ENCODE measurements at places on chromosomes 5 and 9.

- no peak for DNase-seq
Observed at GRCh38 chr5:54548565-54548964, 31.0 kb downstream of the SNX18 start.

DNA sequence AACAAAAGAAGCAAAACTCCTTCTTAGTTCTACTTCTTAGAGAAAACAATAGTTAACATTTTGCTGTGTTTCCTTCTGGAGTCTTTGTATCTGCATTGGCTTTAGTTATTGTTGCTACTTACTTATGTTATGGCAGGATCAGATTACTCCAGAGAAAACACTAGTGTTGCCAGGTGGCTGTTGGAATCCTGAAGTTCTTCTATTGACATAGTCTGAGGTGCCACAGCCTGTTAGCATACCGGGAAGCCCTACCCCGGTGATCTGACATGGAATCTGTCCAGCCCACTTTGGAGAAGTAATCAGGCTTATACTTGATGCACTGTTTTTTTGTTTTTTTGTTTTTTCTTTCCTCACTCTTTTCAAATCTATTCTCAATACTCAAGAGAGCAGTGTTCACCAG, 68.5 kb upstream of the CEP78 start:
- no peak for DNase-seq

DNA sequence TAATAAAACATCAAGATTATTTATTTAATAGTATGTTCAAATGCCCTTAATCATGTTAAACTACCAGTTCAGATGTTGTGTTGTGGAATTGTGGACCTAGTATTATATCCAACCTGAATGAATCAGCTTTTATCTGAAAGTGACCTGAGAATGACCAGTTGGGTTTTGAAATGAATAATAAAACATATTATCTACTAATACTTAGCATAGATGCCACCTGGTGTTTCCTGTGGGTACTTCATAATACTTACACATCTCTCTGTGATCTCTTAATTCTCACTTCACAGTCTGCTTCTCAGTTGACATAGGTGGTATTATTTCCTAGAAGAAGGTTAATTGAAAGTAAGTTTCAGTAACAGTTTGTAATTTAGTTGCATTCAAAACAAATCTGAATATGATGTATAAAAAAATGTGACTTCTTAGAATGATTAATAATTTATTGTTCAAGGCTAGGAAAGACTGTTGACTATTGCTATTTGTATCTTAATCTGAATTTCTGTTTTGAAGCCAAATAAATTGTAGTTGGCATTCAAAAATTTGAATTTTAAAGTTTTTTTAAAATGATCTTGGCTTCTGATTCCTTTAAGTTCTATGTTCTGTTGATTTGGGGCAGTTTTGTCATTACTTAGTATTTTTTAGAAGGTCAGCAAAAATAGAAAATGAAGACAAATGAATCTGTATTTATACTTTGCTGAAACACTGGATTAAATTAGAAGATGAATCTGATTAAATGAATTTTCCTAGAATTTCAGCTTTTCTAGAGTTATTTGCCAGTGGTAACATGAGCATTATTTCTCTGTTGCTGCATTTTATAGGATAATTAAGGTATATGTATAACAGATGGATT, 48.2 kb downstream of the KIF2A start:
- DNase-seq: no peak

GRCh38 chr5:56060276-56061110, 65.7 kb upstream of the IL6ST start:
- no peak for DNase-seq

DNA sequence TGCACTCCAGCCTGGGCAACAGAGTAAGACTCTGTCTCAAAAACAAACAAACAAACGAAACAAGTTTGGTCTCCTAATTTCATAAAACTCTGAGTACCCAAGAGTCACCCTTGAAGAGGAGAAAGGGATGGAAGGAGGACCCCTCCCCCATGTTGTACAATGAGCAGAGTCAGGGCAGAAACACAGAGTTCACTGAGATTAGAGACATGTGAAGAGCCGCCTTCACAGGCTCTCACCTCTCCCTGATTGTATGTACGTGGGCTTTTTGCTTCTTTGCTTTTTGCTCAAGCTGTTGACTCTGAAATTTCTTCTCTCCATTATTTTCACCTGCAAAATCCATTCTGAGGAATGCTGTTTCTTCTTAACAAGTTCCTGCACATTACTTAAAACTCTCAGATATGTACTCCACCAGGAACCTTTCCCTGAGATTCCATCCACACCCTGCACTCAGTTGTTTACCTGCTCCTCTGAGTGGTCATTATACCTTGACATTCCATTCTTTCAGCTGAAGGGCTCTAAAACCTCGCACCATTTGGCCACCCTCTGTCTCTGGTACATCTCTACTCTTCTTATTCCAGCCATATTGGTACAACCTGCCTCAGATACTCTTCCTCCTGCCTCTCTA, 44.4 kb upstream of the ABCA1 start:
- DNase-seq: no peak

All from activated T-cell treated with anti-CD3 and anti-CD28 coated beads for 24 hours (primary cell).